ENCODE measurements at places on chromosomes 1 and 21. TPM values are rescaled to one million over a fixed set of nuclear protein-coding genes. Genes with fewer than 3 reads are reported as not detected.

The CHRM3 gene
- not detected for total RNA-seq

GRCh38 chr1:145918992-145919939, 749 bp upstream of the PEX11B start:
- no peak for DNase-seq

DNA sequence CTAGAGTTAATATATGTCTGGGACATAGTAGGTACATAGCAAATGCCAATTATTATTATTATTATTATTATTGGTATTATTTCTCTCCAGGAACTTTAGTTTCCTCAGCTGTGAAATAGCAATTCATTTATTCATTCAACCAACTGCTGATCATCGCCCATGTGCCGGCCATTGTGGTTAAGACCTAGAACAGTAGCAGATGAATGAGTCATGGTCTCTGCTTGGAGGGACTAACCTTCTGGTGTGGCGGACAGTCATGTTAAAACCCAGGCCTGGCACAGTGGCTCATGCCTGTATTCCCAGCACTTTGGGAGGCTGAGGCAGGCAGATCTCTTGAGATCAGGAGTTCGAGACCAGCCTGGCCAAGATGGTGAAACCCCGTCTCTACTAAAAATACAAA, 23.8 kb upstream of the LDLRAP1 start:
- no peak for DNase-seq

The UBASH3A gene
- 63.4 TPM for total RNA-seq

The GBP7 gene
- total RNA-seq, result 0.17 TPM

DNA sequence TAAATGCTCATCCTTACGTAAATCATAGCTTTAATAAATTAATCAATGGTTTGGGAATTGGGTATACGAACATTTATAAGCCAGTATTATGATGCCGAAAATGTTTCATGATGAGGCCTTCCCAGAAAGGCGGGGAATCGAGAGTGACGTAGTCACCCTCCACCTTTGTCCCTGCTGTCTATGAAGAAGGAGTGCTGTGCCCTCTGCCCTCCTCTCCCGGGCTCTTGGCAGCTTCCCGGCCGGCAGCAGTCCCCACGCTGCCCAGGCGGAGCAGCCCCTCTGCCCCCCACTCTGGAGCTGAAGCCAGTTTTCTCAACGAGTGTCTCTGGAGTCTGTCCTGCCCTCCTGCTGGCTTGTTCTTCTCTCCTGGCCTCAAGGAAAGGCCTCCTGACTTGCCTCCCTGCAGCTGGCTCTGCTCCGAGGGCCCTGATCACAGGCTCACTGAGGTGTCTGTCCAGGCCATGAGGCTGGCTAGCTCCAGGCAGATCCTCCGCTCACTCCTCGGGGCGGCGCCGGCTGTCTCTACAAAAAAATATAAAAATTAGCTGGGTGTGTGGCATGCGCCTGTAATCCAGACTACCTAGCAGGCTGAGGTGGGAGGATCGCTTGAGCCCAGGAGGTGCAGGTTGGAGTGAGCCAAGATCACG, 150.7 kb upstream of the COL6A1 start:
- DNase-seq, result no peak

- no peak for DNase-seq
Measured at GRCh38 chr1:222909586-222909985, 94.7 kb downstream of the DISP1 start.

The ECE1 gene
- 55.0 TPM for total RNA-seq

GRCh38 chr1:24830680-24831272, 85.5 kb downstream of the CLIC4 start:
- no peak for DNase-seq

The FAAH gene
- total RNA-seq, result 6.5 TPM

The EVI5 gene
- 1.2 TPM for total RNA-seq

The SLFNL1 gene
- total RNA-seq, result 0.16 TPM

DNA sequence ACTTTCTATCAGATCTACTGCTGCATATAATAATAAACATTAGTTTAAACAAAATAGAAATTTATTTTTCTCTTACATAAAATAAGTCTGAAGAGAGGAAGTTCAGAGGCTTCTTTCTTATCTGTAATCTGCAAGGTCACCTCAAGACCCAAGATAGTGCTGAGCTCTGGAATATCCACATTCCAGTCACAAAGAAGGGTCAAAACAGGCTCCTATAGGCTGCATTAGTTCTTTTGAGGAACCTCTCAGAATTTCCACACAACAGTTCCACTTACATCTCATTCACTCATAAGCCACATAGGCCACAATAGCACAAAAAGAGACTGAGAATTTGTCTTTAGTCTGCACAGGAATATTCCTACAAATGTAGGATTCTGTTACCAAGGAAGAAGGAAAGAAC, 15.4 kb downstream of the DYNLT5 start:
- DNase-seq, result no peak

DNA sequence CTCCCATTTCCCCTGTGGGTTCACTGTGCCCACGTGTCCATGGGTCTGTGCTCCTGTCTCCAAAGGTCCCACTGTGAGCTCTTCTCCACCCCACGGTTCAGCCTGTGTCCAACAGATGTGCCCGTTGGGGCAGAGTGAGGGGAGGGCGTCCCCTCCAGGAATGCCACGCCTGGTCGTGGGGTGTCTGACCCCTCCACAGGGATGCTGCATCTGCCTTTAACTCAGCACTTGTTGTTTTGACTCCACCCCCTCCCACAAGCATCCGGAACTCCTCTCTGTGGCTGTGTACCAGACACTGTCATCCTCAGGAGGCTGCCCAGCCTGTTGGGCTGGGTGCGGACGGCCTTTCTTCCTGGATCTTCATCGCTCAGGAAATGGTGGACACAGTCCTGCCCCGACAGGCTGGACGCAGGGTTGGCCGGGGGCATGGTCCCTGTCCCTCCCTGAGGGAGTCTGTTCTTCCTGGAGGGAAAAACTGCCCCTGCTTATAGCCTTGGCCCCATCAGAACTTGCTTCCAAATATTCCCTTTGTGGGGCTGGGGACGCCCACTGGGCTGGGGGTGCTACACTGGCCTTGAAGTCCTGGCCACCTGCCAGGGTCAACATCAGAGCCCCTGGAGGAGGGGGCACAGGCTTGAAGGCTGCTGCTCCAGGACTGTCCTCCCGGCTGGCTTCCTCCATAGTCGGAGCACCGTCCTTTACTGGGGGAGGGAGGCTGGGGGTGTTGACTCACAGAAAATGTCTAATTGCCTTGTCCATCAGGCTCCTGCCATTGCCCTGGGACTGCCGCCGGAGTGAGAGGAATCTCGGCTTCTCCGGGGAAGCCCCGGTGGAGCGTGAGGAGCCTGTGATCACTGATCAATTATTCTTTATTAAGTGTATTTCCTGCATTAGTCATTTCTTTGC, 182.0 kb upstream of the C1orf174 start:
- no peak for DNase-seq

Measured in CD8-positive, alpha-beta T cell (primary cell).